Lower lobe of right lung (tissue), 2 donors: ENCODE measurements at places on chromosomes 3 and 15. TPM values are rescaled to one million over a fixed set of nuclear protein-coding genes. Genes with fewer than 3 reads are reported as not detected.

DNA sequence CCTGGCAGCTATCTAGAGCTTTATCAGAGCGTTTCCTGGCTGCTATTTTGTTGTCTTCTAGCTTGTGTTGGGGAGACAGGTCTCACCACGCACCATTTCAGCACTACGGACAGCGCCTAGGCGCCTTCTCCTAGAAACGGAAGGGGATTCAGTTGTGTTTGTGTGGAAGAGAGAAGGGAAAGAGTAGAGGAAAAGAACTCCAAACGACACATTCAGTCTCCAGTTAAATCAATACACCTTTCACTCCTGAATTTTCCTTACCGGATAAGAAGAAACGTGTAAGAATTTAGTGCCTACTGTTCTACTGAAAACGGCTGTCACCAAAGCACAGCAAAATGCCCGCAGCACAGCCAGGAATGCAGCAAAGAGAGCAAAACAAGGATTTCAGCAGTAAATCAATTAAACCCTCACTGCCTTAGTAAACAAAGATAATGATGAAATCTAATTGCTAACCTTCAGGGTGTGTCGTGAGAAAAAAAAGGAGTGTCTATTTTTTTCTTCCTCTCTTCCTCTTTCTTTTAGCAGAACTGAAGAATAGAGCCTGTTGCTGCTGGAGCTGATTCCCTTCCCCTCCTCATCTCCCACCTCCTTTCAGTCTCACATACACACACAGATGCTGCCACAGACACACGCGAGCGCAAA, 412 bp upstream of the CTXN2 start:
- peak; percentile 65 for DNase-seq

The GPR62 gene
- not detected for total RNA-seq

The LEKR1 gene
- total RNA-seq = 5.8 TPM

DNA sequence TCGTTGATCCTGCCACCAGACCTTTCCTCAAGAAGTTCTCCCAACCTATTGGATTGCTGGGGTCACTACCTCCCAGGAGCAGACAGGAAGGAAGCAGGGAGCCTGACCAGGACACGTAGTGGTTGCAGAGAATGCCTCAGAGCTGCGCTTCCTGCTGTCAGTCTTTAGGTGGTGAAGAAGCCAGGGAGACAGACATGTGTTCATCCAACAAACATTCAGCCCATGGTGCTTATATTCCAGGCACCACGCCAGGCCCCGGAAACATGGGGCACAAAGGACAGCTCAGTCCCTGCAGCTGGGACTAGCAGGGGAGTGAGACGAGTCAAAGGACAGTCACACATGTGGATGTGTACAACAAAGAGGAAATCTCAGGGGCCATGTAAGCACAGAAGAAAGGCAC, 26.0 kb upstream of the CORO2B start:
- no peak for DNase-seq

The CACNA1D gene
- 33.6 TPM for total RNA-seq

GRCh38 chr3:170162052-170162451, 19.5 kb downstream of the PHC3 start:
- DNase-seq = no peak

The RASGRP1 gene
- total RNA-seq = 2.3 TPM

The MESP1 gene
- total RNA-seq = 0.53 TPM

The CASR gene
- total RNA-seq = not detected

The PPP1R14D gene
- 0.53 TPM for total RNA-seq

DNA sequence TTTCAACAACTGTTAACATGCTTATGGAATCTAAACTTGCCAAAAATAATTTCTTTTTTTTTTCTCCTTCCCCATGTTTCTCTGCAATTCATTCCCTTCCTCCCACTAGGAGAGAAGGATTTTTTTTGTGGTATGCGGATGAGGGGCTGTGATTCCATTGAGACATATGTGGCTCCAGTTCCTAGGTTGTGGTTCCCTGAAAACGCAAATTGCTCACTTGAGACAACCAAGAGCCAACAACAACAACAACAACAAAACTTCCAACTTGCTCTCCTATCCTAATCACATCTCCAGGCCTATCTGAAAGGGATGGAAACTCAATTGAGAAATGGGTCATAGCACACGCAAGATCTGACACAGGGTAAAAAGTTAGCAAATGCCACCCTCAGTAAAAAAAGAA, 406.5 kb upstream of the TGFBR2 start:
- no peak for DNase-seq

- DNase-seq = no peak
These were observed 50.0 kb upstream of the CDIN1 start for GRCh38 chr15:36529296-36530011.

The TMEM115 gene
- 37.5 TPM for total RNA-seq

DNA sequence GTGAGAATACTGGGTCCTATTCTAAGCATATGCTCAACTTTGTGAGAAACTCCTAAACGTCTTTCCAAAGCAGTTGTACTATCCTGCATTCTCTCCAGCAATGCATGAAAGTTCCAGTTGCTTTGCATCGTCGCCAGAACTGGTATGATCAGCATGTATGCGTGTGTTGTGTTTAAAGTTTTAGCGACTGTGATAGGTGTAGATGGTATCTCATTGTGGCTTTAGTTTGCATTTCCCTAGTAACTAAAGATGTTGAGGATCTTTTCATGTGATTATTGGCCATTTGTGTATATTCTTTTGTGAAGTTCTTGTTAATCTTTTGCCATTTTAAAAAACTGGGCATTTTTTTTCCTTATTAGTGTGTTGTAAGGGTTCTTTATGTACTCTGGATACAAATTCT, 115.1 kb downstream of the SPATA16 start:
- no peak for DNase-seq

GRCh38 chr3:127970966-127971592, 56.0 kb downstream of the KBTBD12 start:
- DNase-seq = no peak

The GOLGA8J gene
- 0.59 TPM for total RNA-seq
